Right lung (tissue), 10 donors: ENCODE measurements at places on chromosomes 13 and 19. TPM values are rescaled to one million over a fixed set of nuclear protein-coding genes. Genes with fewer than 3 reads are reported as not detected.

ZNF726 gene
- 17.1 TPM for polyA plus RNA-seq

PBX4 gene
- polyA plus RNA-seq: 18.5 TPM

GSX1 gene
- polyA plus RNA-seq: not detected

PLIN4 gene
- polyA plus RNA-seq: 0.75 TPM

SHD gene
- 0.24 TPM for polyA plus RNA-seq

NTN5 gene
- 1.5 TPM for polyA plus RNA-seq

PNMA8C gene
- 0.21 TPM for polyA plus RNA-seq

ZNF816 gene
- polyA plus RNA-seq: 18.6 TPM

TBXA2R gene
- 2.9 TPM for polyA plus RNA-seq

LRRC4B gene
- polyA plus RNA-seq: 10.9 TPM

KRTDAP gene
- 1.8 TPM for polyA plus RNA-seq

ZIC5 gene
- not detected for polyA plus RNA-seq

PRSS57 gene
- polyA plus RNA-seq: not detected

METTL21C gene
- polyA plus RNA-seq: not detected

SIGLEC12 gene
- polyA plus RNA-seq: not detected

RASL11A gene
- 9.4 TPM for polyA plus RNA-seq

TMPRSS9 gene
- 0.52 TPM for polyA plus RNA-seq

KLF5 gene
- polyA plus RNA-seq: 25.5 TPM

HCN2 gene
- 0.05 TPM for polyA plus RNA-seq

URAD gene
- polyA plus RNA-seq: not detected

HSD11B1L gene
- 7.6 TPM for polyA plus RNA-seq

LGI4 gene
- polyA plus RNA-seq: 3.0 TPM

EFNA2 gene
- polyA plus RNA-seq: 2.1 TPM

LILRB5 gene
- 5.0 TPM for polyA plus RNA-seq

PSPN gene
- 1.9 TPM for polyA plus RNA-seq

IZUMO1 gene
- polyA plus RNA-seq: 2.1 TPM

PIH1D1 gene
- 86.4 TPM for polyA plus RNA-seq

NCR1 gene
- polyA plus RNA-seq: 0.19 TPM

ZNF681 gene
- polyA plus RNA-seq: 6.2 TPM

CATSPERD gene
- not detected for polyA plus RNA-seq

ANKLE1 gene
- polyA plus RNA-seq: 2.1 TPM

MUC16 gene
- 0.01 TPM for polyA plus RNA-seq

CYP2F1 gene
- 0.29 TPM for polyA plus RNA-seq

KDM4B gene
- polyA plus RNA-seq: 19.1 TPM

GNG7 gene
- polyA plus RNA-seq: 4.5 TPM

WDR88 gene
- 0.94 TPM for polyA plus RNA-seq

C1QTNF9 gene
- polyA plus RNA-seq: 0.33 TPM

NLRP9 gene
- polyA plus RNA-seq: not detected

TMEM38A gene
- polyA plus RNA-seq: 3.8 TPM

ZSCAN1 gene
- 1.1 TPM for polyA plus RNA-seq

PPP1R37 gene
- polyA plus RNA-seq: 15.1 TPM

SIGLECL1 gene
- not detected for polyA plus RNA-seq
